ENCODE measurements at places on chromosomes 1 and 21.

DNA sequence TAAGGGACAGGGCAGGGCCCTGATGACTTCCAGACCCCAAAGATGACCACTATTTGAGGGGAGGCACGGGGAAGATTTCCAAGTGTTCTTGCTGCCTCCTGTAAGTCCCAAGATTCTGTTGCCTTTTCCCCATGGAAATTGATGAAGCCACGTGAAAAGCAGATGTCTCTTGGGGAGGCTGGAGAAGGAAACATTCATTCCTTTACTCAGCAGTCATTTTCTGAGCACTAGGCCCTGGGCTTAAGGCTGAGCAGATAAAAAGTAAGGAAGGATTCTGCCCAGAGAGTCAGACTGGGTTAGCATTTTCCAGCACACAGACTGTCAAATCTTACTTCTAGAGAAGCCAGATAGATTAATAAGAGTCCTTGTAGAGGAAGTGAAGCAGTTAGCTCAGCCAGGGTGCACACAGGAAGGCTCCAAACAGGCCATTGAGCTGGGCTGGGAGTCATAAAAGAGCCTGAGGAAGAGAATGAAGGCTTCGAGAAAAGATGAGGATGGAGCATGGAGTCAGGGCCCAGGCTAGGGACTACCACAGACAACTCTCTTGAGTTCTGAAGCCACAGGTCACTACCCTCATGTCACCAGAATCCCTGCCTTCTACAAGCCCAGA lies 10.1 kb downstream of the EXTL1 start:
- no peak for ATAC-seq

- no peak for ATAC-seq
Observed at GRCh38 chr1:17277511-17278159, 28.7 kb downstream of the PADI3 start.

GRCh38 chr21:33831962-33832659 lies 83.5 kb downstream of the ATP5PO start:
- no peak for ATAC-seq

DNA sequence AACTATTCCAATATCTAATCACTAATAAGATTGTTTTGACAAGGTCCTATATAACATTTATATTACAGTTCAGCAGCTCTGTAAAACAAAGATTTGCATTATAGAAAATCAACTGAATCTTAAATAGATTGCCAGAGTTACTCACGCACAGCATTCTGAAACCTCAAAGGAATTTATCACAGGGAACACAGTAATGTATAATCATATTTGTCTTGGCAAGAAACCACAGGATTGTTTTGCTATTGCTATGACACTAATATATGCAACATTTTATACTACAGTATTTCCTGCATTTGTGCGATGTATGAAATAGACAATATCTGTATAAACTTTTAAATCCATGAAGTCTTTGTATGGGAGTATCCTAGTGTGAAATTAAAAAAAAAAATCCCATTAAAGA lies 101.4 kb downstream of the PLPPR5 start:
- ATAC-seq, result no peak

GRCh38 chr1:110086961-110087360 lies 16.5 kb upstream of the ALX3 start:
- ATAC-seq, result no peak

DNA sequence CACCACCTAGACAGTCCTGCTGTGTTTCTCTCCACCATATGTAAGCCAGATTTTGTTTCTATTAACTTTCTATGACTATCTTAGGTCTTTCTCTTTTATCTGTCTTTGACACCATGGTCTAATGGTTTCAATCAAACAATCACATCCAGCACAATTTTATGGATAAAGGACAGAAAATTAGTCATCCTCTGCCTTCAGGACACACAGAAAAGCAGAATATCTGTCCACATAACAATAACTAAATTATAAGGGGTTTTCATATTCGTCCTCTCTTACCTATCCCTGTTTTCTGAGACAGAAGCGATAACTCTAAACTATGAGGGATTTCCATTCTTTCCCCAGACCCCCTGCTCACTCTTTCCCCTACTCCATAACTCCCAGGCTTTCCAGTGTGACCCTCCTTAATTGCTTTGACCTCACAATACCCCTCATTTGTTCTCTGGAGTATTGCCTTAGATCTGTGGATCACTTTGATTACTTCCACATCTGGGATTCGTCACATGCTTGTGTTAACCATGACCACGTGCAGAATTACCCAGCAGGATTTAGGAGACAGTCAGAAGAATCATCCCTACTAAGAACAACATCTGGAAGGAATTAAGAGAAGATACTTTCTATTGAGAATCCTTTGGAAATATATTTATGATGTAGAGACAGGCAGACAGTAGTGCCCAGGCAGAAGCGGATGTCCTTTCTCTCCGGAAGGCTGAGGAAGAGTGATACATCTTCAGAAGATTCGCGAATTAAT lies 108.2 kb upstream of the GREM2 start:
- no peak for ATAC-seq

GRCh38 chr1:63987628-63988024 lies 213.8 kb downstream of the ROR1 start:
- no peak for ATAC-seq
